ENCODE measurements at places on chromosomes 6 and 20. TPM values are rescaled to one million over a fixed set of nuclear protein-coding genes. Genes with fewer than 3 reads are reported as not detected.

Gene RNF217
- total RNA-seq: 25.3 TPM

Gene PSMG4
- total RNA-seq: 15.4 TPM

Gene ULBP2
- 3.3 TPM for total RNA-seq

Gene CDH4
- 0.25 TPM for total RNA-seq

Gene PGC
- total RNA-seq: not detected

Gene FAM184A
- 0.74 TPM for total RNA-seq

Gene AVP
- not detected for total RNA-seq

Gene TREM1
- not detected for total RNA-seq

Gene GGTLC1
- not detected for total RNA-seq

Gene FAM135A
- total RNA-seq: 21.0 TPM

Gene DNAH8
- 0.08 TPM for total RNA-seq

Gene LHFPL5
- total RNA-seq: not detected

Gene MYB
- 0.54 TPM for total RNA-seq

Gene PI16
- total RNA-seq: 1.5 TPM

Gene ANGPT4
- total RNA-seq: not detected

- DNase-seq: no peak
Observed at GRCh38 chr20:5465604-5465927, 148.8 kb upstream of the PROKR2 start.

DNA sequence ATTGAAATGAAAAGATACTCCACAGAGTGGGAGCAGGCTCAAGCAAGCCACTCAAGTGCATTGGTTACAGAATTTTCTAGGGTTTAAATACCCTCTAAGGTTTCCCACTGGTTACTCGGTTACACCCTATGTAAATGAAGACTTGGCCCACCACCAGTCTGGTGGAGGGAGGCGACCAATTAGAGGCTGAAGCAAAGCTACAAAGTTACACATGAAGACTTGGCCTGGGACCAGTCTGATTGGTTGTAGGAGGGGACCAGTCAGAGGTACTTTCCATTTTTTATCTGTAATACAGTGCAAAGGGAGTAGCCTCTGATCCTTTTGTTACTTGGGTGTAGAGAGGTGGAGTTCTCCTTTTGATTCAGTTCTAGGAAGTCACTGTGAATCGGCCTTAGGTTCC, 7.6 kb downstream of the SRSF12 start:
- no peak for DNase-seq

- DNase-seq: no peak
Observed at GRCh38 chr6:92545861-92546260, 873.5 kb downstream of the EPHA7 start.

GRCh38 chr20:33751775-33752174, 20.0 kb downstream of the ZNF341 start:
- DNase-seq: no peak

- no peak for DNase-seq
Observed at GRCh38 chr6:83948851-83949250, 84.7 kb upstream of the MRAP2 start.

DNA sequence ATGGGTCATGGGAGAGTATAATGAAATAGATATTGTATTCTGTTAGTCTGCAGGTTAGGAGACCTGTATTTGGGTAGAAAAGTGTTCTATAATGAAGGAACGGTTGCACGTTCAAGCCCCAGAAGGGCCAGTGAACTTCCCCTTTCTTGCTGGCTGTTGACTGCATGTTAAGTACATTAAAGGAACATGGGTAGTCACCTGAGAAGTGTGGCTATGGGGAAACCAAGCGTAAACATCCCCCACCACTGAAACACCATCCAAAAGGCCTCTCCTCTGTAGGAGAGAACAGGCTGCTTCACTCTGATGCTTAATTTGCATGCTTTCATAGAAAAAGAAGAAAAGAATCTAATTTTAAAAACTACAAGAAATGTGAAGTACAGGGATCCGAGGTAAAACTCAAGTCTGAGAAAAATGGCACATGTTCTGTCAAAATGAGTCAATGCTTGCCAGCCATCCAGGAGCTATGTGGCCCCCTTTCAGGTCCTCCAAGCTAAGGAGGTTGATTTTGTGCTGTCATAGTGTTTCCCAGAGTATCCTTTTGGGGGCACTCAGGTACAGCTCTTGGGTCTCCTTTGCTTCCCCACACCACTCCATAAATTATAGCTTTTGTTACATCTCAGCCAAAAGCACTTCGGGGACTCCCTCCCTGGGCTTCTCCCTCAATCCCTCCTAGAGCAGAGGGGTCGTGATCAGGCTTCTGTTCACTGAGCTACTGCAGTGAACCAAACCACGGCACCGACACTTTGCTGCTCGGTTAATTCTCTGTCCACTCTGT, 283.7 kb upstream of the AGPAT4 start:
- no peak for DNase-seq

DNA sequence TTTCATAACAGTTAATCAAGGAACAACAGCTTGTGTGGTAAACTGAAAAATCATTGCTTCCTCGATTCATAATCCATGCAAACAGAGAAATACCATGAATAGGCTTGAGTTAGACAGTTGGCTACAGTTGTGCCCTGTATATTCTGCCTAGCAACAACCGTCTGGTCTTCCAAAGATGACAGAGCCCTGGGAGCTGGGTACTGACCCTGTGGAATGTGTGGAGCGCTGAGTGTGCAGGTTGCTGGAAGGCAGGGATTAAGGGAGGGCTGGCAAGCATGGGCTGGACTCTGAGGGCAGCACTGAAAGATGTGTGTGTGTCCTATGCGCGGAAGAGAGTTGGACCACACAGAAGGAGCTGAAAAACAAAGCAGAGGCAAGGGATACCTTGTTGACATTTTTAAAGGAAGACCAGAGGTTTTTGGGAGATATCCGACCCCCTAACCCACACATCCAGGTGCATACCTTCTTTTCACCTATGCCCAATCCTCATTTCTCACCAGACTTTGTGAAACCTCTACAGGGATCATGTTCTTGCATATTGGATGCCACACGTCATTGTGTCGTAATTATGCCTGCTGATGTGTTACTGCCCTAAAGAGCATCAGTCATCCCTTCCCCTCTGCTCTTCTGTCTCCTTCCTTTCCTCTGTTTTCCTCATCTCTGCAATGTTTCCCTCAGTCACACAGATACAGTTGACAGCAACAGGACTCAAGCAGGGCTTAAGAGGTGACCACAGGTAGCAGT, 58.2 kb upstream of the VGLL2 start:
- no peak for DNase-seq

DNA sequence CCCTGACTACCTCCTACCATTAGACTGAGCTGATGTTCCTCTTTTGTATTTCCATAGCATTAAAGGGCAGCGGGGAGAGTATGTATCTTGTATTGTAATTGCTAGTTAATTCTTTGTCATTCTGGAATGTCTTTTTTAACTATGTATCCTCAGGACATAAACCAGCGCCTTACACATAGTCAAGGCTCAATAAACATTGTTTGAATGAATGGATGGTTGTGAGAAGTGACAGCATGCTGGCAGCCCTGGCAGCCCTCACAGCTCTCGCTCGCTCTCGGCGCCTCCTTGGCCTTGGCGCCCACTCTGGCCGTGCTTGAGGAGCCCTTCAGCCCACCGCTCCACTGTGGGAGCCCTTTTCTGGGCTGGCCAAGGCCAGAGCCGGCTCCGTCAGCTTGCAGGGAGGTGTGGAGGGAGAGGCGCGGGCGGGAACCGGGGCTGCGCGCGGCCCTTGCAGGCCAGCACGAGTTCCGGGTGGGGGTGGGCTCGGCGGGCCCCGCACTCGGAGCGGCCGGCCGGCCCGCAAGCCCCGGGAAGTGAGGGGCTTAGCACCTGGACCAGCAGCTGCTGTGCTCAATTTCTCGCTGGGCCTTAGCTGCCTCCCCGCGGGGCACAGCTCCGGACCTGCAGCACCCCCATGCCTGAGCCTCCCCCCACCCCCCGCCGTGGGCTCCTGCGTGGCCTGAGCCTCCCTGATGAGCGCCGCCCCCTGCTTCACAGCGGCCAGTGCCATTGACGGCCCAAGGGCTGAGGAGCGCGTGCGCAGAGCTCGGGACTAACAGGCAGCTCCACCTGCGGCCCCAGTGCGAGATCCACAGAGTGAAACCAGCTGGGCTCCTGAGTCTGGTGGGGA, 93.1 kb downstream of the RNF182 start:
- no peak for DNase-seq

DNA sequence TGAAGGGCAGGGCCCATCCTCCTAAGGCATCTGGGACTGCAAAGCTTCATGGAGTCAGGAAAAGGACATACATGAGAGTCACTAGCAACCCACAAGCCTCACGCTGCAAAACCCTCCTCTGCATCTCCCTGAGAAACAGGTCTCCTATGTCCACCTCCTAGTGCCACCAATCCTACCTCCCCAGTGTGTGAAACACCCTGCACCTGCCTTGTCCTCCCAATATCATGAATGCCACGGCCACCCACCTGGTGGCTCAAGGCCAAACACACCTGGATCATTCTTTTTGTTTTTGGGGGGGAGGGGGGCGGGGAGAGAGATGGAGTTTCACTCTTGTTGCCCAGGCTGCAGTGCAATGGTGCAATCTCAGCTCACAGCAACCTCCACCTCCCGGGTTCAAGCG, 90.5 kb downstream of the ZMYND8 start:
- no peak for DNase-seq

DNA sequence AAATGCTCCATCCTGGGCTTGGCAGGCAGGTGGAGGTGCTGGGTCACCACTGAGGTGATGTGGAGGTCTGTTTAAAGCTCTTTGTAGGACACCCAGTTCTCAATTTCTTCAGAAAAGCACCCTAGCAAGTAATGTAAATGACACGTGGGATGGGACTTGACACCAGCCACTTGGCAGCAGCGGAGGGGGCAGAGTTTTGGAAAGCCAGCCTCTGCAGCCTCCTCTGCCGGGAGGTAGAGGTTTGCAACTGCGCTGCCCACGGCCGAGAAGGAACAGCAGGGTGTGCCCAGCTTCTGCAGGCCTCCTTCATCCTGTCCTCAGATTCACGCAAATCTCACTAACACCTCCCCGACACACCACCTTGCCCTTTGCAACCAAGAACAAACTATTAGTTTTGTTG, 77.3 kb downstream of the RAMACL start:
- no peak for DNase-seq

- peak; percentile 87 for DNase-seq
Observed at GRCh38 chr6:27495386-27496135, 22.7 kb upstream of the ZNF184 start.

GRCh38 chr20:21031666-21032065, 74.5 kb downstream of the LINC00237 start:
- DNase-seq: no peak

DNA sequence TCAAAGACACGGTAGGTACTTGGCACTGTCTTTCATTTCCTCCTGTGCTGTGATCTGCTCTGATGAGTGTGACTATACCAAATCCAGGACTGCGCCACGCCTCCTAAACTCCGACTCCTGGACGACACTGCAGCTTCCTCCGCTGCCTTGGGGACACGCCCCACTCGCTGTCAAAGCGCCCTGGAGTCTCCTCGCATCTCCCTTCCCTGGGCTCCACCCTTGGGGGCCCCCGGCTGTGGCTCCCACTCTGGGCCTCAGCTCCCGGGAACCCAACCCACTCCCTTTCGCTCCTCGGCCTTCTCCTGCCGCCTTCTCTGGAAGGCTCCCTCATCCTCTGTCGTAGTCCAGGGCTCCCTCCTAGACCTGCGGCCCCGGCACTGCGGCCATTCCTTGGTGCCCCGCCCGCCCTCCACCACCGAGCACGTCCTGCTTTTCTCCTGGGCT, 61.2 kb downstream of the RSPH3 start:
- no peak for DNase-seq

DNA sequence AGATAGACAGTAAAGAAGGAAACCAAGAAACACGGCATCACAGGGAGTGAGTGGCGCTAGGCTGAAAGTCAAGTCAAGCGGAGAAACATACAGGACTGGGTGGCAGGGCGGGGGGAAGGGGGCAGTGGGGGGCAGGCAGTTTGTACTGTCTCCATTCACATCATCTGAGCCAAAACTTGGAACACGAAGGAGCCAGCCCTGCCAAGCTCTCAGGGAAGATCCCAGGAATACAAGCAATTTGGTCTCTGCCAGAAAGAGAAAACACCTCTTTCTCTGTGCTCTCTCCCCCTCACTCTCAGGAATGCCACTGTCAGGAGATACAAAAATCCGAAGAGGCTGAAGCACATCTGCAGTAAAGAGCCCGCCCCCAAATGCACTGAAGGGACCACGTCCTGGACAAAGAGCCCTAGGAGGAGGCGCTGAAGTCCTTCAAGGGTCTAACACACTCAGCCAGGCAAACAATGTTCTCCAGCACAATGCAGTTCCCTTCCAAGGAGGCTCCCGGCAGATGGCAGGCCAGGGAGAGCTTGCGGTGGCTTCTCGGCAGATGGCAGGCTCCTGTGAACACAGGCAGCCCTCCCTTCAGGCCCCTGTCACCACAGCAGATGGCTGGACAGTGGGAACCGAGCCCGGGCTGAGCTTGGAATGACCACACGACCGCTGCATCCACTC, 90.0 kb downstream of the ATP9A start:
- no peak for DNase-seq

GRCh38 chr20:58864346-58864745, 11.8 kb downstream of the GNAS start:
- DNase-seq: no peak

DNA sequence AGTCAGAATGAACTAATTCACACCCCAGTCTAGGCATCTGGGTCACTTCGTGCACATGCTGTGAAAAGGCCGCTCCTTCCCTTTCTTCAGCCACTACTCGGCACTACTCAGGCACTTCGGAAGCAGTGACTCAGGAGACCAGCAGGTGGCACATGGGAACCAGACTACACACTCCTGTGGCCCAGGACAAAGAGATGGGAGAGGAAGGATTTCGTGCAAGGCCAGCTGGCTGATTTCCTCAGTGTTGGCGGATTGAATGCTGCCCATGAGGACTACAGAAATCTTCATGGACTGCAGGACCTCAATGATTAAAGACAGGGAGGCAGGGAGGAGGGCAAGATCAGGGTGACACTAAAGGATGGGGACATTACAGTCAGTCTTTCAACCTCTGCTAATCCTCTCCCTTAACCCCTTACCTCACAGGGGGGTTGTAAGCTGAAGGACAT, 117.8 kb upstream of the SPACA1 start:
- DNase-seq: peak; percentile 87

DNA sequence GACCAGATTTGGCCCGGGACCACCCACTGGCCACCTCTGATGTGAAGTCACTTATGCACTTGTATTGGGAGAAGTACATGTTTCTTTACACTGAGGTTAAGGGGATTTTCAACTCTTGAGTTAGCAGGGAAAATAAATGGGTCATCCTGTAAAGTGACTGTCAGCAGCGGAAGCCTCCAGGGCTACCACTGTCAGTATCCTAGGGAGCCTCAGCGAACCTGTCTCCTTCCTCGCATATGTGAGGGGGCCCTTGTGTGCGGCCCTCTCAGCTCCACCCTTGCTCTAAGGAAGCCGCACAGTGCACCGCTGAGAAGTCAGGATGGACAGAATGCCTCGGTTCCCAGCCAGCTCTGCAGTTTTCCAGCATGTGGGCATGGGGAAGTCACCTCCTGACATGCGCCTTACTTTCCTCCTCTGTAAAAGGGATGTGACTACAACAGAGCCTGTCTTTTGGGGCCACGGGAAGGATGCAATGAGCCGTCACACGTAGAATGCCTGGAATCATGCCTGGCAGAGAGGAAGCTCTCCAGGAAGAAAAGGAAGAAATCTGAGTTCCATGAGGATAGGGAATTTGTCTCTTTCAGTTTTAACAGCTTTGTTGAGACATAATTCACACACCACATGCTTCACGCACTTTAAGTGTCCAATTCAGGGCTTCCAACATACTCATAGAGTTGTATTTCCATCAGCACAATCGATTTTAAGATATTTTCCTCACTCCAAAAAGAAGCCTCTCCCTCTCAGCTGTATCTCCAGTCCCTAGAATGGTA, 115.4 kb downstream of the SYCP2 start:
- DNase-seq: no peak

All from fibroblast of the aortic adventitia (primary cell).